Suppressor macrophage (primary cell): ENCODE measurements at places on chromosomes 13 and 19.

DNA sequence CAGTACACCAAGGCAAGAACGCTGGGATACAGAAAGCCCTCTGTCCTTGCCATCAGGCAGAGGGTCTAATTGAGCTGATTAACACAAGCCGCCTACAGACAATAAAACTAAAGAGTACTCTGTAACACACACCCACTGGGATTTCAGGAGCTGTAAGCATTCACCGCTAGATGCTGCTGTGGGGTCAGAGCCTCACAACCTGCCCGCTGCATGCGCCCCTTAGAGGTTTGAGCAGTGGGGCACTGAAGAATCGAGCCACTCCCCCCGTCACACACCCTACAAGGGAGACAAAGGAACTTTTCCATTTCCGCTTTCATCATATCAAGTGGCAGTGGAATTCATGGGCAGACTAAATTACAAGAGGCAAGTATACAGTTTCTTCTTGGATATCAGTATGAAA lies 1080.6 kb downstream of the PCDH17 start:
- DNase-seq: no peak

DNA sequence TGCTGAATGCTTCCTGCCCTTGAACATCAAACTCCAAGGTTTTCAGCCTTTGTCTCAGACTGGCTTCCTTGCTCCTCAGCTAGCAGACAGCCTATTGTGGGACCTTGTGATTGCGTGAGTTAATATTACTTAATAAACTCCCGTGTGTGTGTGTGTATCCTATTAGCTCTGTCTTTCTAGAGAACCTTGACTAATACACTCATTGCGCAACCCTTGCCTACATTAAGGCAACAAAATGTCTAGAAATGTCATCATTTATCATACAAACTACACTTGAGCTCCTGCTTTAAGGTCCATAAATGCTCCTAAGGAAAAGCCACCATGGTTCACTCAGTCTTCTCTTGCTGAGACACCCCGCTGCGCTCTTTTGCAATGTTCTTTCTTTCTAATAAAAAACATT lies 2861.0 kb downstream of the PCDH9 start:
- DNase-seq: no peak

DNA sequence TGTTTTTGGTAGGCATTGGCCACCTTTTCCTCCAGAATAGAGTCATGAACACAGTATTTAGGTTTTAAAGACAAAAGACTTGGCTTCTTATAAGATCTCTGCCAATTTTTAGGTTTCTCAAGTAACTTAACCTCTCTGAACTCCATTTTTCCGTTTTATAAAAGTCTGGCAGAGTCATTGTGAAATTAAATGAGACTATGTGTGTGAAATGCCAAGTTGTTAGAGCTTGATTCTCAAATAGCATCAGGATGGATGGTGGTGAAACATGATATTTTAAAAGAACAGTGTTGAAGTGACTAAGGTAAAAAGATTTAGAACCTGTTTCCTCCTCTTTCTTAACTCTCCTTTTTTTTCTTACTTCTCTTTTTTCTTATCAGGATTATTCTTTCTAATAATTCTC lies 617.7 kb upstream of the SLITRK1 start:
- no peak for DNase-seq

GRCh38 chr19:28864577-28865042 lies 348.3 kb downstream of the UQCRFS1 start:
- no peak for DNase-seq

DNA sequence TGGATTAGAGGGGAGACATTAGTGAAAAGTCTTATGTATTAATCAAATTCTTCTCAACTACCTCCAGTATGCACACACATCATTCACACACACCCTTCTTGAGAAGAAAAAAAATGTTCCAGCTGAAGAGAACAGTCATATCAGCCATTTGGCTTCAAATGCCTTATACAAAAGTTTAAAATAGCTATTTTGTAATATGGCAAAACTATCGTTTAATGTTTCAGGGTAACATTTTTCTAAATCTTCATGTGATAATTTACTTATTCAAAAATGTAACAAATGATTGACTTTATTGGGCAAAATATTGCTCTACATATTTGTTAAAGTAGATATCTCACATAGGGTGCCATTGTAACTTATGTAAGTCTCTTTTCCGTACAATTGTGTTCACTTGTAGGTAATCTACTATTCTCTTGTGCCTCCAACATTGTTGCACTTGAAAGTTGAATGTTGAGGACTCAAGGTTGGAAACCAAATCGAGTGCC lies 13.6 kb downstream of the ZIC2 start:
- no peak for DNase-seq

- DNase-seq: peak; percentile 30
Measured at GRCh38 chr13:99471221-99472121, 29.8 kb upstream of the TM9SF2 start.

- DNase-seq: no peak
Measured at GRCh38 chr13:97640268-97640667, 206.3 kb downstream of the RAP2A start.

- no peak for DNase-seq
Measured at GRCh38 chr13:51815848-51816247, 11.9 kb upstream of the DHRS12 start.

DNA sequence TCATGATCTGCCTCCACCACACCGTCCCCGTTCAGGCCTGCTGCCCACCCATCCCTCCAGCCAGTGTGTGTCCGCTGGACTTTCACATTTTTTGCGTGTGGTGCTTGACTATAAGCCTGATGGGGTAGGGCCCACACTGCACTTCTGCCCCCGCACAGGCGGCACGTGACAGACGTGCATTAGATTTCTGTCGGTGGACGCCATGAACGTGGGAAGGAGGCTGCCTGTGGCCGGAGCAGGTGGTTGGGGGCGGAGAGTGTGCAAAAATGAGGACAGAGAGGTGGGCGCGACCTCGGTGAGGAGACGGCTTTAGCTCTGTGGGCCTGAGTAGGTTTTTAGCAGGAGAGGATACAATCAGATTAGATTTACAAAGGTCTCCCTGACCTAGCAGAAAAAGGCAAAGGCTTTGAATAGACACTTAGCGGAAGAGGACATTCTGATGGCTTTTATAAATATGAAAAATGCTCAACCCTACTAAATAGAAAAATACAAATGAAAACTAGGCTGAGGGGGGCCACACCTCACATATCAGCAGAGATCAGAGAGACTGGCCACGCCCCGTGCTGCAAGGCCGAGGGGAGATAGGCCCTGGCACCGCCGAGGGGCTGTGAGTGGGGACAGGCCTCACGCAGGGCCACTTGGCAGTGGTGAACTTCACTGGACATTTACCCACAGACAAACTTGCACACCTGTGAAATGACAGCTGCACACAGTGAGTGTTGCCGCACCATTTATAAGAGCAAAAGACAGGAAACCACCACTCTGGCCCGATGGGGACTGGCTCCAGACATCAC lies 25.4 kb downstream of the PAK4 start:
- DNase-seq: no peak
